Thymus (tissue), 14 donors: ENCODE measurements at places on chromosomes 7 and 10. TPM values are rescaled to one million over a fixed set of nuclear protein-coding genes. Genes with fewer than 3 reads are reported as not detected.
A peak's percentile ranks its signal among the peaks of the same experiment; 100 is the strongest.

TSPAN13 gene
- 10.5 TPM for total RNA-seq

ABCA13 gene
- 0.76 TPM for total RNA-seq

- no peak for DNase-seq
- H3K4me3 ChIP-seq, result no peak overlapping the region
- no peaks in the 10 kb centered on the region for H3K27me3 ChIP-seq
- H3K27ac ChIP-seq, result no peak overlapping the region
Observed at GRCh38 chr10:66591865-66592264, 334.0 kb upstream of the LRRTM3 start.

POLR2J2 gene
- total RNA-seq, result 1.3 TPM

DNA sequence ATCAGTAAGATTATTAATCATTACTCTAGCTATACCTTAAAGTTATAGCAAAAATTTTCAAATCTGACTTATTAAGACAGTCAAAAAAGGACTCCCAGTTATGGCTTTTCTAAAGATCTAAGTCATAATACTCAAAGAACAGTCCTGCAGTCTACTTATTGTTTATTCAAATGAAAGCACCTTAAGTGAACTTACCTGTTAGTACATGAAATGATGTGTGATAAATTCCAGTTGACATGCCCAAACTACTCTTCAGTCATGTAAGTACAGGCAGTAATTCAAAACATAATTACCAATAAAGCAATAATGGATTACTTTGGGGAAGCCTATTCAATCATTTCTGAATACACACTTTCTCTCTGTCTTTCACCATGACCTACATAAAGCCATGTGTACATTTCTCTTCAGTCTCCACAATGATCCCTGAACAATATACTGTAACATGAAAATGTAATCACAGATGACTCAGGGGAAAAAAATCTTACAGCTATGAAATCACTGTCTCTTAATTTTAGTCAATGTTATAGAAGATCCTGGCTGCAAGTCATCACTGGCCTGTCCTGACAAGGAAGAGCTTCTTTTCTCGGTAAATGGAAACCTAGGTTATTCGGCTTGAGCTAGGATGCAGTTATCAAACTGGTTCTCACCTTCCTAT lies 420.7 kb upstream of the LRRTM3 start:
- H3K4me1 ChIP-seq, result no peaks in the 10 kb centered on the region
- DNase-seq, result no peak
- no peaks in the 10 kb centered on the region for H3K36me3 ChIP-seq
- H3K27me3 ChIP-seq, result no peaks in the 10 kb centered on the region
- H3K4me3 ChIP-seq, result no peak overlapping the region
- H3K27ac ChIP-seq, result no peak overlapping the region

DNA sequence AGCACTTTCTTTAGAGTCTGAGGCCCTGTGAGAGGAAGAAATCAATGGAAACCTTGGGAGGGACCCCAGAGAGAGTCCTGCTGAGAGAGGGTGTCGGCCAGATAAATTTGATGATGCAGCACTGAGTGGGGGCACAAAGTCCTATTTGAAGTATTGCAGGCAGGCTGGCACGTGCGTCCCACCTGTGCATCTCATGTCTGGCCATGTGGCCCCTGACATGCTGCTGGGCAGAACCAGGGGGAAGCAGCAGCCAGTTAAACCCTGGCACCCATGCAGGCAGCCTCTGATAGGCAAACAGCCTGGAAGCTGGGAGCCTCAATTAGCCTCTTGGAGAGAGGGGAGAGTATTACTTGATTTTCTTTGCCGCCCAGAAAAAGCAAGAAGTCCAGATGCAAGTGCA lies 180.9 kb downstream of the PLXNA4 start:
- no peaks in the 10 kb centered on the region for H3K36me3 ChIP-seq
- DNase-seq, result no peak

- peaks cover 32% of the 10 kb centered on the region for H3K4me1 ChIP-seq
- H3K36me3 ChIP-seq, result no peaks in the 10 kb centered on the region
- H3K27me3 ChIP-seq, result no peaks in the 10 kb centered on the region
- no peak for DNase-seq
- no peak overlapping the region for H3K27ac ChIP-seq
- H3K4me3 ChIP-seq, result no peak overlapping the region
Observed at GRCh38 chr7:51158211-51158610, 158.4 kb downstream of the COBL start.

- H3K27ac ChIP-seq, result no peak overlapping the region
- peaks cover 10% of the 10 kb centered on the region for H3K4me1 ChIP-seq
- H3K4me3 ChIP-seq, result no peak overlapping the region
Observed at GRCh38 chr7:151759591-151760042, 117.3 kb downstream of the PRKAG2 start.

DNA sequence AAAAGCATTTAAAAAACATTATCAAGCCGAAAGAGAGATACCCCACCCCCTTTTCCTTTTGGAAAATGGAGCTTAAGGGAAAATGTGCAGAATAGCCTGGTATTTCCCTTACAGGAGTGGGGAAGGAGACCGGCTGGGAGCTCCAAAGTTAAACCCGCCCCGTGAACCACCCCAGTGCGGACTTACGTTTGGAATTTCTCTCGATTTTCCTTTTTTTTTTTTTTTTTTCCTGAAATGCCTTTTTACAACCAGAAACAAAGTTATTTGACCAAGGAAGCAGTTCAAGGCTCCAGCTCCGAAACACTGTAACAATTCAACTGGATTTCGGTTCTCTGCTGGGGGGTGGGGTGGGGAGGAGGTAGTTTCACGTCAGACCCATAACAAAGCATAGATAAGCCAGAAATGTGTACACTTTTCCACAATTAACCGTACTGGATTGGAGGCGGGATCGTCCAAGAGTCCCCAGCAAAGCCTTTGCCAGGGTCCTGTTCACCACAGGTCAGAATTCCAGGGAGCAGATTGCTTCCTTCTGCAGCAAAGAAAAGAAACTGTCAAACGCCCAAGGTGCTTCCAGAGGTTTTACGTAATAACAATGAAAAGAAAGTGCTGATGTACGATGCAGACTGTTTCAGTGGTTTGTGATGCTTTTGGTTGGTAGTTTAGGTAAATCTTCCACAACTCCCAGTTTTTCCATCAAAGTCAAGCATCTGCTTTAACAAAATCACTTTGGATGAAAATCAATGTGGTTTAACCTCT lies 6.7 kb downstream of the SKIDA1 start:
- DNase-seq, result no peak
- peaks cover 63% of the 10 kb centered on the region for H3K27me3 ChIP-seq
- H3K4me1 ChIP-seq, result peaks cover 20% of the 10 kb centered on the region
- H3K27ac ChIP-seq, result peak overlapping the region; percentile 42

GRCh38 chr10:130189608-130190054 lies 53.4 kb downstream of the GLRX3 start:
- H3K4me1 ChIP-seq, result no peaks in the 10 kb centered on the region
- H3K36me3 ChIP-seq, result peaks cover 8% of the 10 kb centered on the region
- peaks cover 19% of the 10 kb centered on the region for H3K27me3 ChIP-seq
- no peak for DNase-seq

THSD7A gene
- 1.5 TPM for total RNA-seq

DNA sequence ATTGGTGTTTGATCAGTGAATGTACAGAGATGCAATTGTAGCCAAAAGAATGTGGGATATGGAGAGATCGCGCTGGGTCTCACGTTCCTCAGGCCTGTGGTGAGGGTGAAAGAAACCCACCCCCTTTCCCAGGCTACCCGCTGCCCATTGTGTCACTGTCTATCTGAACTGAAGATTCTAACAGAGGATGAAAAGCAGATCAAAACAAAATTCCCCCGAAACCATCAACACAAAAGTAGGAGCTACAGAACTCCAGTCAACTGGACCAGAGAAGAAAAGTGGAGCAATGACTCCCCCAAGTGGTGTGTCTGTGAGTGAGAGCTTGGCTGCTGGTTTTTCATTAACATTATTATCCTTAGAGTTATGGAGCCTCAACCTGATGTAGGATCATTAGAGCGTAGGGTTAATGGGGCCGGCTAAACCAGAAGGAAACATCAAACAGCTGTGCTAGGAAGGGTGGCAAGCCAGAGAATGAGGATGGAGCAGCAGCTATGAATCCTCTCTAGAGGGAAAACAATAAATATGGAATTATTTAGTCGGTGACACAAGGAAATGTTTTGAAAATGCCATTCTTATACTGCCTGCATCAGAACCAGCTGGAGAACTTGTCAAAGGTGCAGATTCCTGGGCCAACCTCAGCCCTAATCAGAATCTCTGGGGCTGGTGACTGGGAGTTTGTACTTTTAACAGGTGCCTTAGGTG lies 38.3 kb downstream of the AKR1B1 start:
- no peaks in the 10 kb centered on the region for H3K27me3 ChIP-seq
- peaks cover 9% of the 10 kb centered on the region for H3K4me1 ChIP-seq
- no peak overlapping the region for H3K27ac ChIP-seq
- no peak overlapping the region for H3K4me3 ChIP-seq
- H3K36me3 ChIP-seq, result no peaks in the 10 kb centered on the region
- peak; percentile 16 for DNase-seq
